NCI-H524 (cell line): ENCODE measurements at places on chromosomes 12 and 14.

DNA sequence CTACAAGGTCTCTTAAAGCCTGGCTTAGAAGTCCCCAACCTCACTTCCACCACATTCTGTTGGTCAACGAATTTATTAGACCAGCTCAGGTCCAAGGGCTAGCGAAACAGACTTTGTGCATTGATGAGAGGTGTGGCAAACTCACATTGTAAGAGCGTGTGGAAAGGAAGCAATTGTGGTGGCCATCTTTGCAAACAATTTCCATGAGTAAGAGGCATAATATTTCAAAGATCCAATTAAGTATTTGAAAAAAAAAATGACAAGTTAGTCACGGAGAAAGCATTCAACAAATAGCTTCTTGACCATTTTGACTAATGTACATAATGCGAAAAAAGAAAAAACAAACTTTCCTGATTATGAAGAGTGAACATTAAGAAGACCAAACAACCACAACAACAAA, 7.4 kb downstream of the NR1H4 start:
- no peak for DNase-seq

- DNase-seq = peak; percentile 75
Observed at GRCh38 chr12:88638966-88639760, 58.9 kb upstream of the KITLG start.

GRCh38 chr12:4036671-4037271, 163.6 kb upstream of the PARP11 start:
- no peak for DNase-seq

GRCh38 chr12:49260571-49261363, 4.1 kb upstream of the TUBA1C start:
- DNase-seq = no peak

- DNase-seq = no peak
Observed at GRCh38 chr12:67790660-67791059, 142.1 kb downstream of the DYRK2 start.

DNA sequence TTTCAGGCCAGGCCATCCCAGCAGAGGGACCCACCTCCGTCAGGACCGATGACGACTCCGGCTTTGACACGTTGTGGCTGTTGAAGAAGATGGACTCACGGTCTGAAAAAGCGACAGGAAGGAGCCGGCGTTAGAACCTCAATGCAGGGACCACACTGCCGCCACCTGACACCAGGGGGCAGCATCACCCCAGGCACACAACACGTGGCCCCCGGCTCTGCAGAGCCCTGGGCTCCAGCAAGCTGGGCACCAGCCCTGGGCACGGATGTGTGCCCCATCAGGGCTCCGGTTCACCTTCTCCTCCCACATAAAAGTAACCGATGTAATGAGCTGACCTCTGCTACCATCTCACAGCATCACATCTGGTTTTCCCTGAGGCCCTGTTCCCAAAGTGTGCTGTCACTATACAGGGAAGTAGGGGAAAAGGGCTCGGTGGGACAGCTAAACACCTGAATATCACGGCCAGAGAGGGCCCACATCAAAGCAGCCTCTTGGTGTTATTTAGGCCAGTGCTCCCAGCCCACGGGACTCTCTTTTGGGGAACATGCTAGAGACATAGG, 29.0 kb downstream of the CHGA start:
- peak; percentile 48 for DNase-seq

GRCh38 chr12:48110691-48111311, 4.9 kb upstream of the SENP1 start:
- DNase-seq = no peak

GRCh38 chr14:105213361-105213760, 32.2 kb upstream of the NUDT14 start:
- no peak for DNase-seq

- DNase-seq = no peak
Observed at GRCh38 chr12:109016978-109017377, 3.9 kb downstream of the SVOP start.

DNA sequence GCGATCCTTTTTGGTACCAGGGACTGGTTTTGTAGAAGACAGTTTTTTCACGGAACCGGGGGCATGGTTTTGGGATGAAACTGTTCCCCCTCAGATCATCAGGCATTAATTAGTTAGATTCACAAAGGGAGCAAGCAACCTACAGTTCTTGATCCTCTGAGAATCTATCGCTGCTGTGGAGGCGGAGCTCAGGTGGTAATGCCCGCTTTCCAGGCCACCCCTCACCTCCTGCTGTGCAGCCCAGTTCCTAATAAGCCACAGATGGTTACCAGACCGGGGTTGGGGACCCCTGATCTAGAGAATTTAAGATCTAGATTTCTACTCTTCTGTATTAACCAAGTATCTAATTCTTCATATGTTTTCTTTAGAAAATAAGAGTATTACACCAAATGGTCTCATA, 4.8 kb downstream of the ARHGAP5 start:
- no peak for DNase-seq

GRCh38 chr12:129903956-129904829, at the start of gene TMEM132D:
TSS of gene TMEM132D (minus strand) at chr12:129904025.
- DNase-seq = no peak

- peak; percentile 100 for DNase-seq
Observed at GRCh38 chr14:61203081-61203753, 77.9 kb downstream of the TMEM30B start.

DNA sequence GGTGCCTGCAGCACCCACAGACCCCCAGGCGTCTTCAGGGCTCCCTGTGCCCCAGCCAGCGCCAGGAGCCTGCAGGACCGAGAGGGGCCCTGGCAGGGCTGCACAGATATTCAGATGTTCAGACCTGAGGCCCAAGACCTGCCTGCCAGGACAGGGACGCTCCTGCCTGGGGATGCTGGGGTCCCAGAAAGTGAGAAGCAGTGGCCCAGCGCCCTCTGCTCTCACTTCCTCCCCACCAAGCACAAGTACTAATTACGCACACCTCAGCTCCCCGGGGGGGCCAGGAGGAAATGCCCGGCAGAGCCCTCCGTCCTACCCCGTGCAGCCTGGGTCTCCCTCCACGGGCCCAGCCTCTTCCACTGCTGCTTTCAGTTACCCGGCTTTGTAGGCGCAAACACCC, 28.8 kb upstream of the INF2 start:
- DNase-seq = no peak

DNA sequence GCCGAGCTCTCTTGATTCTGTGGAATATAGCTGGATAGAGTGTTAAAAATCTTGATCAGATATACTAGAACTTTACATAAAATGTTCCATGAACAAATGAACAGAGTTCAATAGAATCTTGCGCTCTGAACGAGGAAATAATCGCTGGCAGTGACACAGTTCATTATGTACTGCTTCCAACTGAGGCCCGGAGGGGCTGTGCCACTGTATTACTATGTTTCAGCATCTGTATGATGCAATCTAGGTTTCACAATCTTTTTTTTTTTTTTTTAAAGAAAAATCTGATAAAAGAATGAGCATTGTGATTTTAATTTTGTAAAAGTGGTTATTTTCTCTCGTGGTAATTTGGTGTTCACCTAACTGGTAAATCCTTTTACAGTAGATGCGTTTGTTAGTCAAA, 77.2 kb downstream of the FERMT2 start:
- DNase-seq = no peak

DNA sequence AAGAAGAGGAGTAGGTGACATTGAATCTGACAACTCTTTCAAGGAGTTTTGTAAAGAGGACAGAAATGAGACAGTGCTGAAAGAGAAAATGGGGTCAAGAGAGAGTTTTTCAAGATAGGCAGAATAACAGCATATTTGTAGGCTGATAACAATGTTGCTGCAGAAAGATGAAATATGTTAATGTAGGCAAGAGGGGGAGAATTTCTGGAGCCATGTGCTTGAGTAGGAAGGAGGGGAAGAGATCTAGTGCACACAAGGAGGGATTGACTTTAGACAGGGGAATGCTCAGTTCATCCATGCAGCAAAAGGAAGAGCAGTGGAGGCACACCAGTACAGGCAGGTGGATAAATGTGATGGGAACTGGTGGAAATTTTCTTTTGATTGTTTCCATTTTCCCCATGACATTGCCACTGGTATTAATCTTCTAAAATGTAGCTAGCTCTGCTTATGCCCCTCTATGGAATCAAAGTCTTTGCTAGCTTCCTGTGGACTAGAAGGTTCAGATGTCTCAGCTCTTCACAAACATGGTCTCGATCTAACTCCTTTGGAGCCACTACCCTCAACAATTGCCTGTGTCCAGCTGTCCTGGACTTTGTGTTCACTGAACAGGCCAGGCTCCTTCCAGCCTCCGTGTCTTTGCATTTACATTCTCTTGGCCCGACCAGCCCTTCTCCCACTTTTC, 9.1 kb downstream of the PROX2 start:
- no peak for DNase-seq

- peak; percentile 46 for DNase-seq
Observed at GRCh38 chr12:123533672-123534643, at the start of gene RILPL1. TSS of gene RILPL1 (minus strand) at chr12:123533719. CDS start at chr12:123533482, 237 bp downstream.

- no peak for DNase-seq
Observed at GRCh38 chr14:51613416-51613815, 38.3 kb upstream of the FRMD6 start.

DNA sequence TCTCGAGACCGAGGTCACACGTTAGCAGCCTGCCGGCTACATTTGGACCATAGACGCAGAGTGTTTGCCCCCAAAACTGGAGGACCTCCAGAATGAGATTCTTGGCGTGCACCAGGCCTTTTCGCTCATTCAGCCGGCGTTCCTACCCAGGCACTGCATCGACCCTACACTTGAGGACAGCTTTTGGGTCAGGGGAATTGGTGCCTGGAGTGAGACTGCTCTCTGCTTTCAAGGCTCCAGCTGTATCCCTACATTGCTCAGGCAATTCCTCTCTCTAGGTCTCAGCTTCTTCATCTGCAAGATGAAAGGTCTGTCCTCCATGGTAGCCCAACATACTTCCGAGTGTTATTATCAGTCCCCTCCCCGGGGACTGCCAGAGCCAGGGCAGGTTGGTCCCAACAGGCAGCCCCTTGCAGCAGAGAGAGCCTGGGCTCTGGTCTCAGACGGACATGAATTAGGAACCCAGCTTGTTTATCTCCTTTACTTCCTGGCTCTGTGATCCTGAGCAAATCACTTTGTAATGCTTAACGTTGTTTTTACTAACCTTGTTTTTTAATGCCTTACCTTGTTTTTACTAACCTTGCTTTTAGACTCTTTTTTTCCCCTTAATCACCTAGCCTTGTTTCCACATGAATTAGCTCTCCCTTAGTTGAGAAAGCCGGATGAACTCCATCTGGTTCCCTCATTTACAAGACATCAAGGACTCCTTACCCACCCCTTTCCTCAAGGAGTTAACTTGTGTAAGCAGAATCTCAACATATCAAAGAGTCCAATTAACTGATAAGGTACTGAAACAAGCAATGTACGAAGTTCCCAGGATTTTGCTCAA, 892 bp downstream of the TCHP start:
- no peak for DNase-seq

DNA sequence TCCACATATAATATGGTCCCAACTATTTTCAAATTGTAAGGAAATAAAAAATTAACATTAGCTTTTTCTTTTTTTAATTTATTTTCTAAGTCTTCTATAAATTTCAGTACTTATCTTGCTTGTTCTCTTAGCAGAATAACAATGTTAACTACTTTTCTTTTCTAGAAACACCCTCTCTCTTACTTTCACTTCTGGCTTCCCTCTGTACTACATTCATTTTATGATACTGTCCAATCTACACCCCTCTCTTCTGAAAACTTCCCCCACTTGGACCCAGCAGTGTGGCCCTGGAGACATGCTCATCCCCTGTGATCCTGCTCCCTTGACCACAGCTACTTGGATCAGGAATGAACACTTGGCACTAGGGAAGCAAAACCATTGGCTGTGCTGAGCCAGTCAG, 15.7 kb downstream of the SGPP1 start:
- DNase-seq = no peak

DNA sequence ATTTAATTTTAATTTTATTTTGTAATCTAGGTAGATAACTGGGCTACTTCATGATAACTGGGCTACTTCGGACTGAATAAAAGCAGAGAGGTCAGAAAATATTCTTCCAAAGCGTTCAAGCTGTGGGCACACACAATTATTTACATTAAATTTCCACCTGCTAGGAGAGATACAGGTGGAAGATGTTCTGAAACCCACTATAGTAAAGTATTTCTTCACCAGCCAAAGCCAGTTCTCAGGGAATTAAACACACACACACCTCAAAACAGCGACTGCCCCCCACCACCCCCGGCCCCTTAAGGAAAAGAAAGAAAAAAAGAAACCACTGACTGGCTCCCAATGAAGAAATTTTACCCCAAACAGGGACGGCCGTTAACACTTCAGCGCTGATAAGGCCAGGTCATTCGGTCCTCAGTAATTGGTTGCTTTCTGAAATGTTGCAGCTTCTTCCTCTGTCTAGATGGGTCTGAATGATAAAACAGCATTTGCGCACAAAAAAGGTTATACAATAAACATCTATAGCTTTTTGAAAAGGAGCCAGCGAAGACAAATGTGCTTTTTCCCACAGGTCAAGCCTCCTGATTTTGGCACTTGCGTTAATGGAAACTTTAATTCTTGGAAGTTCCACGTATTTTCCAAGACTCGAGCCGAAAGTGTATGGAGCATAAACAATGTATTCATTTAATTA, 771 bp upstream of the KCNJ8 start:
- no peak for DNase-seq

GRCh38 chr14:75335571-75335970, 56.9 kb downstream of the FOS start:
- no peak for DNase-seq
